ENCODE measurements at places on chromosomes 16 and 17.

GRCh38 chr16:72285728-72286127 lies 113.8 kb upstream of the PMFBP1 start:
- DNase-seq: no peak

- no peak for DNase-seq
Observed at GRCh38 chr16:75042426-75043174, 43.8 kb downstream of the ZNRF1 start.

GRCh38 chr16:88403794-88404581 lies 21.2 kb downstream of the ZNF469 start:
- no peak for DNase-seq

GRCh38 chr16:75236232-75236631 lies 15.2 kb downstream of the BCAR1 start:
- DNase-seq: peak; percentile 25

- DNase-seq: no peak
Observed at GRCh38 chr17:45992904-45993303, 6.1 kb upstream of the STH start.

GRCh38 chr17:13601322-13601775 lies 380 bp downstream of the HS3ST3A1 start:
- DNase-seq: peak; percentile 5

DNA sequence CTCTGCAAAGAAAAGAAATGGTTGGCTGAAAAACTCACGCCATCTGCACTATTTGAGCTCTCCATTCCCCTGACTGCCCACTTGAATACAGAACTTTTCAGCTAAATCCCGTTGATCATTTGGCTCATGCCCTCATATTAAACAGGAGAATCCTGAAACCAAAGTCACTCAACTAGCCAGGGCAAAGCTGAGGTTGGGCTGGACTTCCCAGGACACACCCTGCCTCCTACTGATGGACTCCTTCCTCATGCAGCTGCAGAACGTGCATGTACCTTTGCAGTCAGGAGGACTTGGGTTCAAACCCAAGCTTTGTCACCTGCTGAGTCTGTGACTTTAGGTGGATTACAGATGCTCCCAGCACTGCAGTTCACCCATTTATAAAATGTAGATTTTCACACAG lies 7.7 kb downstream of the ASIC2 start:
- no peak for DNase-seq

- no peak for DNase-seq
Observed at GRCh38 chr17:16302856-16303255, 50.4 kb downstream of the CENPV start.

DNA sequence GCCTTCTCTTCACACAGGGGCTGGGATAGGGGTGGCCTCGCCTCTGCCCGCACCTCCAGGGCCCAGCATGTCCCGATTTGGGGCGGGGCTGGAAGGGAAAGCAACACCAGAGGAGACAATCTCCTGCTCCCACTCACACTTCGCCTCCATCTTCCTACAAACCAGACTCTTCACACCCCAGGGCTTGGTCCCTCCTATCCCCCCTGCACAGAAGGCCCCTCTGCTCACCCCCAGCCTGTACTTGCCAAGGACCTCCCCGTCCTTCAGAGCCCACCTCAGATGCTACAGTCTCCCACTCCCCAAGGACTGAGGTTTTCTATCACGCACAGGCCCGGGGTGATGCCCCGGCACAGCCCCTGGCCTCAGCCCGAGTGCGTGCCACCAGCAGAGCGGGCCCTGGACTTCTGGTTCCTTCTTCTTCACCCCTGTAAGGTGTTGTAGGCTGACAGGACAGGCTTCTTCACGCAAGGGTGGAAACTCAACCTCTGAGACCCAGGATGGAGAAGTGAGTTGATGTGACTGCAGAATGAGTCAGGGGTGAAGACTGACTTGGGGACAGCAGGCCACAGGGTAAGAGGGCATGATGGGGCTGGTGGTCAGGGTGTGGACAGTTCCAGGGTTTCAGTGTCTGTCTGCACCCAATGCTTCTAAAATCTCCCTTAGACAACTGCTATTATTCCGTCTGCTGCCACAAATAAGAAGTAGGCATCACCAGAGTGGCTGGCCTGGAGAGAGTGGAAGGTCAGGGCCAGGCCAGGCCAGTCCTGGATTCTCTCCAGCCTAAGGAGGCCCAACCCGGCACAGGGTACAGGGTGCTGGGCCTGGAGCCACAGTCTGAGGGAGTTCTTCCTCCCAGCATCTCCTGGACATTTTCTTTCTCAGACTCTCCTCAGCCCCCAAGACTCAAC lies 2.5 kb downstream of the ITGAE start:
- DNase-seq: no peak

GRCh38 chr17:246226-246625 lies 64.8 kb upstream of the DOC2B start:
- DNase-seq: no peak

GRCh38 chr17:49438436-49439278 lies 24.0 kb upstream of the PHB1 start:
- no peak for DNase-seq

GRCh38 chr17:56351675-56352074 lies 198.4 kb downstream of the ANKFN1 start:
- no peak for DNase-seq

- no peak for DNase-seq
Observed at GRCh38 chr17:8861495-8862181, 5.8 kb downstream of the PIK3R6 start.

- no peak for DNase-seq
Observed at GRCh38 chr17:76275382-76276068, 10.4 kb downstream of the UBALD2 start.

DNA sequence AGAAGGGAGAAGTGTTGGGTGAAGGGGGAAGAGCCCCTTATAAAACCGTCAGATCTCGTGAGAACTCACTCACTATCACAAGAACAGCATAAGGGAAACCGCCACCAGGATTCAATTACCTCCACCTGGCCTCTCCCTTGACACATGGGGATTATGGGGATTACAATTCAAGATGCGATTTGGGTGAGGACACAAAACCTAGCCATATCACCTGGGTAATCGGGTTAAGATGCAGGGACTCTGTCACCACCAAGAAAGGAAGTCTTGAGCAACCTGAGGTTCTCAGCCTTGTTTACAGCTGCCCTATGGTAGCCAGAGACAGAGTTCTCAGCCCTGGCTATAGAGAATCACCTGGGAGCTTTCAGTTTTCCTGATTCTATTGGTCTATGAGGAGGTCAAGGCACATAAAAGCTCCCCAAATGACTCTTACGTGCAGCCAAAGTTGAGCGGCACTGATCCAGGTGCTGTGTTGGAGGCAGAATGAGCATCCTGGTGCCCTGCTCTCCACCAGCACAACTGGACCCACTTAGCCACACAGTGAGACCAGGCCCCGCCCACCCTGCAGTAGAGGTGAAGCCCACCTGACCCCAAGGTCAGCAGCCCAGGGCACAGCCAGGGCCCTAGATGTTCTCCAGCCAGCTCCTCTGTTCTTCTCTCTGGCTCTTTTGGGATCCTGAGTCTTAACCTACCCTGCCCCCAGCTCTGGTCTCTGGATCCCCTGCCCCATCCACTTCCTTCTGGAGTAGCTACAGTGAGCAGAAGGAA lies 138.5 kb upstream of the CDH5 start:
- DNase-seq: no peak

GRCh38 chr16:84390131-84390785 lies 21.9 kb downstream of the ATP2C2 start:
- no peak for DNase-seq

GRCh38 chr16:85395207-85395912 lies 217.8 kb upstream of the GSE1 start:
- DNase-seq: no peak

DNA sequence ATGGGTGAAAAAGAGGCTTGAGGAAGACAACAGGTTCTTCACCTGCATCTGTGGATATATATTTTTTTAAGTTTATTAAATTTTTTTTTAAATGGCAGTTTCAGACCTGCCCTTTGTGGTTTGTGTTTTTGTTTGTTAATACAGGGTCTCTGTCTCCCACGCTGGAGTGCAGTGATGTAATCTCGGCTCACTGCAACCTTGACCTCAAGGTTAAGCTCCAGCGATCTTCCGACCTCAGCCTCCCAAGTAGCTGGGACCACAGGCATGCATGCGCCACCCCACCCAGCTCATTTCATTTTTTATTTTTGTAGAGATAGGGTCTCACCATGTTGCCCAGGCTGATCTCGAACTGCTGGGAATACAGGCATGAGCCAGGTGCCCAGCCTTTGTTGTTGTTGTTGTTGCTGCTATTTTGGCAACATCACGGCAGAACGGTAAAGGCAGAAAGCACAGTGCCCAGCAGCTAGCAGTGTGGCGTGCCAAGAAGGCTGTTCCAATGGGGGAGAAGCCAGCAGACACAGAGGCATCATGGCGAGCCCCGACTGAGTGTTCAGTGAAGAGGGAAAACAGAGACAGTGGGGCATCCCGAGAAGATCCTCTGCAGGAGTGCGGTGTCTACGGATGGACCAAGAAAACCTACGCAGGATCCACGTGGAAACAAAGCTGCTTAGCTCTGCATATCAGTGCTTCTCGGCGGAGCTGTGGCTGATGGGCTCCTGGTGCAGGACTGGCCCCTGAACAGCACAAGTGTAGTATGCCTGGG lies 19.6 kb downstream of the TMC6 start:
- DNase-seq: no peak

- no peak for DNase-seq
Observed at GRCh38 chr17:50332196-50332595, 13.7 kb upstream of the XYLT2 start.

- DNase-seq: no peak
Observed at GRCh38 chr17:75159196-75160031, 5.1 kb upstream of the JPT1 start.

GRCh38 chr17:9907131-9907530 lies 2.1 kb upstream of the RCVRN start:
- DNase-seq: no peak

DNA sequence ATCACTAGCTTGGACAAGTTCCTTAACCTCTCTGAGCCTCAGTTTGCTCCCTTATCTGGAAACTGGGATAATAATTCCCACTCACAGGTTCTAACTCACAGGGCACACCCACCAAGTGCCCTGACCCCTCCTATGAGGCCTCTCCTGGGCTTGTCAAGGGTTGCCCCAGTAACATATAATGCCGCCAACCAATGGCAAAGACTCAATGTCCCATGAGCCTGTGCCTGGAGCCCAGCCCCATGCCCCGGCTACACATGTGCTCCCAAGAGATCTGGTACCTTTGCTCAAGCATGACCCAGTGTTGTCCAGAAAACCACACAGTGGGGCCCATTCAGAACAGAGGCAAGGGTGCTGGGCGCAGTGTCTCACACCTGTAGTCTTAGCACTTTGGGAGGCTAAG lies 8.5 kb upstream of the FBXL19 start:
- no peak for DNase-seq

DNA sequence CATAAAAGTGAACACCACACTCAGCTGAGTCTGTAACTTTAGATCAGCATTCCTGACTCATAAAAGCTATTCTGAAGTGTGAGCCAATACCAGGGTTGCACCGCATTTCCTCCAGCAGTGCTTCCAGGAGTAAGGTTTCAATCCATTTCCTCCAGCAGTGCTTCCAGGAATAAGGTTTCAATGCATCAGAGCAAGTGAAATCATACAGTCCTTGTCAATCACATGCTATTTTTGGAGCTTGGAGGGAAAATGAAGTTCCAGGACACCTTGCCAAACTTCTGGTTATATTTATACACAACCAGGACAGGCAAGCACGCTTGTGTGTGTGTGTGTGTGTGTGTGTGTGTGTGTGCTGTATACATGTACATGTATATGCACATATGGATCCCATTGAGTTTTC lies 327.6 kb downstream of the GRIN2A start:
- no peak for DNase-seq

DNA sequence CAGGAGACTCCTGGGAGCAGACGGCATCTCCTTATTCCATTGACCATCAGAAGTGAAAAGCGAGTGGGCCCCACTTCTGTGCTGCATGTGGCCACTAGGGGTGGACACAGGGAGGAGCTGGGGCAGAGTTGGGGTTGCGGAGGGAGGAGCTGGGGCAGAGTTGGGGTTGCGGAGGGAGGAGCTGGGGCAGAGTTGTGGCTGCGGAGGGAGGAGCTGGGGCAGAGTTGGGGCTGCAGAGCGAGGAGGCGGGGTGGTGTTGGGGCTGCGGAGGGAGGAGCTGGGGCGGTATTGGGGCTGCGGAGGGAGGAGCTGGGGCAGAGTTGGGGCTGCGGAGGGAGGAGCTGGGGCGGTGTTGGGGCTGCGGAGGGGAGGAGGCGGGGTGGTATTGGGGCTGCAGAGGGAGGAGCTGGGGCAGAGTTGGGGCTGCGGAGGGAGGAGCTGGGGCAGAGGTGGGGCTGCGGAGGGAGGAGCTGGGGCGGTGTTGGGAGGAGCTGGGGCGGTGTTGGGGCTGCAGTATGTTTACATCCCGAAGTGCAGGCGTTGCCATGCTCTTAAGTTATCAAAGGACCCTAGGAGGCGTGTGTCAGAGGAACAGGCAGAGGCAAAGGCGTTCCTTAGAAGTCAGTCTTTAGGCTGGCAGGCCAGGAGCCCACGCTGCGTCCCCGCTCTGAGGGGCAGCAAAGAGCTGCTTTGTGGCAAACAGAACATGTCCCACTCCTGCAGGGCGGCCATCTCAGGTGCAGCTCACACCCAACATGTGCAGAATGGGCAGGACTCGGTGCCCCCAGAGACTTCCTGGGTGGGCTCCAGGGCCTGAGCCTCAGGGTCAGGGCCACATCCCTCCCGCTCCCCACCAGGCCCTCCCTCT lies 76.0 kb downstream of the ZNF778 start:
- no peak for DNase-seq

DNA sequence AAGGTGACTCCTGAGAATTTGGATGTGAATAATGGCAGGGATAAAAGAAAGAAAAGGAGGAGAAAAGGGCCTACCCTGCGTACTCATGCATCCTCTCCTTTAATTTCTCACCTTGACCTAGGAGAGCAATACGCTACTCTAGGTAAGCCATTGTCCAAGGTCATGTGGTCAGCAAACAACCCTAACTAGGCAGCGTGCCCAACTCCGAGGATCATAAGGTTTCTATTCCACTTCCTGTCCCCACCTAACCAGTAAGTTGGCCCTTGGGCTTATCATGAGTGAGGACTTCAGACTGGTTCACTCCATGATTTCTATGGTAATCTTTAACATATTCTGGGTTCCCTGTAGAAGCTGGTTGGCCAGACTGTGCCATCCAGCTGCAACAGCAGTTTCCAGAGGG lies 315.1 kb upstream of the CCL2 start:
- DNase-seq: no peak

GRCh38 chr16:85716022-85716679 lies 27.4 kb upstream of the GINS2 start:
- no peak for DNase-seq

DNA sequence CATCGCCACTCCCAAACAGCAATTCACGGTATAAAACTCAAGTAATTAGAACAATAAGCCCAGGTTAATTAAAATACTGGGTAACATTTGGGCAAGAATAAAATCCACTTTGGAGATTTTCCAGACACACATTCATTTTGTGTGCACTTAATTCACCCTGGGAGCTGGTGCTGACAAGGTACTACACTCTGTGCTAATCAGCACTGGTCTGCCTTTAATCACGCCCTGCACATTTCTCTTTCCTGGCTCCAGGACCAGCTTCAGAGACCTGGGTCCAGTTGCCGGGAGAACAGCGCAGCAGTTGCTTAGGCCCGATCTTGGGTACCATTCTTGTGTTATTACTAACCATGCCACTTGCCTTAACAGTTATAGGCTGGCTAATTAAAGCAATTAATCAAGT lies 23.7 kb upstream of the ASIC2 start:
- DNase-seq: no peak

GRCh38 chr17:74736513-74737298 lies at the start of gene RAB37:
TSS of gene RAB37 (plus strand) at chr17:74737256. CDS start at chr17:74737273, 17 bp downstream.
- DNase-seq: peak; percentile 46

All from activated naive CD4-positive, alpha-beta T cell treated with Interleukin-2 at 50 U/mL for 16 hours (primary cell).